ELF-1 (cell line): ENCODE measurements at places on chromosomes 4 and X.

DNA sequence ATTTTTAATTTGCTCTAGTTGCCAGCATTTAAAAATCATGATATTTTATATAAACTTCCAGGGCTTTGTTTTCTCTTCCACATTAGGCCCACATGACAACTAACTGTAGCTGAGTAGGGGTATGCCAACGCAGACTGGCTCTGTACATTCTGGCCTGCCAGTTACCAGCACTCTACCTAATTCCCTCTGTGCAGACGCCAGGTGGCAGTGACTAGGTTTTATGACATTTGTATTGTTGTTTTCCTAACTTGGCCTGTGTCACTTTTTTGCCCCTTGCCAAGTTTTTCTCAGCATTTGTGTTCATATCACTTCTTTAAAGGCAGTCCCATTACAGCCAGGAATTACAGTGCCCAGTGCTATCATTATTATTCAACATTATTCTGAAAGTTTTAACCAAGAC is 347.5 kb downstream of the NKX6-1 start:
- DNase-seq: no peak

- peak; percentile 88 for DNase-seq
Measured at GRCh38 chr4:105551965-105552746, at the start of gene ARHGEF38. ARHGEF38 (plus strand) TSS chr4:105552620; CDS start chr4:105552766, 146 bp downstream.

DNA sequence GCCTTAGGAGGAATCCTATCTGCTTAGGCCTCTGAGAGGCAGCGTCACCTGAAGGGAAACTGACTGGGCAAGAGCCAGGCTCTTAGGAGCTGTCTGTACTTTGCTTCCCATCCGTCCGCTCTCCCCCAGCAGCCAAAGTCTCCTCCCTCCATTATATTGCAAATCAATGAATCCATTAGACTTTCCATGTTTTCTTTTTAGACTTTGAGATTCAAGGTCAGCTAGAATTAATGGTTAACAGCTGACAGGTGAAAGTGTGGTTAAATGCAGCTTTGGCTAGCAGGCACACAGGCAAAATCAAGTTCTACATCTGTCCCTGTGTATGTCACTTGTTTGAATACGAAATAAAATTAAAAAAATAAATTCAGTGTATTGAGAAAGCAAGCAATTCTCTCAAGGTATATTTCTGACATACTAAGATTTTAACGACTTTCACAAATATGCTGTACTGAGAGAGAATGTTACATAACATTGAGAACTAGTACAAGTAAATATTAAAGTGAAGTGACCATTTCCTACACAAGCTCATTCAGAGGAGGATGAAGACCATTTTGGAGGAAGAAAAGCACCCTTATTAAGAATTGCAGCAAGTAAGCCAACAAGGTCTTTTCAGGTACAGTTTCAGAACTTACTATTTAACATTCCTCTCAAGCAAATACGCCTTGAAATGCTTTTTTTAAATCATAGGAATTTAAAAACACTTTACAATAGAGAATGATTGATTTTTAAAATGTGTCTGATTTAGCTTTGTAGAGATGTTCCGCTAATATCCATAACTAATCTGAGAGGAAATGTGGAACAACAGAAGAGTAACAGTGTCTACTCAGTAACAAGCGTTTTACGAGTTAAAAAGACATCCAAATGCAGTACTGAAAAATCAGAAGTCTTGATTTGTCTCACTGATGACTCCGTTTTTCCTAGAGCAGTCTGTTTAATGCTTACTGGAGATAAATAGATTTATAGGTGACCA is at the start of gene F11:
Gene F11 (plus strand): TSS at position 507 of the 970 bp plus-strand sequence. CDS start 948 bp downstream, outside the sequence.
- peak; percentile 43 for DNase-seq

DNA sequence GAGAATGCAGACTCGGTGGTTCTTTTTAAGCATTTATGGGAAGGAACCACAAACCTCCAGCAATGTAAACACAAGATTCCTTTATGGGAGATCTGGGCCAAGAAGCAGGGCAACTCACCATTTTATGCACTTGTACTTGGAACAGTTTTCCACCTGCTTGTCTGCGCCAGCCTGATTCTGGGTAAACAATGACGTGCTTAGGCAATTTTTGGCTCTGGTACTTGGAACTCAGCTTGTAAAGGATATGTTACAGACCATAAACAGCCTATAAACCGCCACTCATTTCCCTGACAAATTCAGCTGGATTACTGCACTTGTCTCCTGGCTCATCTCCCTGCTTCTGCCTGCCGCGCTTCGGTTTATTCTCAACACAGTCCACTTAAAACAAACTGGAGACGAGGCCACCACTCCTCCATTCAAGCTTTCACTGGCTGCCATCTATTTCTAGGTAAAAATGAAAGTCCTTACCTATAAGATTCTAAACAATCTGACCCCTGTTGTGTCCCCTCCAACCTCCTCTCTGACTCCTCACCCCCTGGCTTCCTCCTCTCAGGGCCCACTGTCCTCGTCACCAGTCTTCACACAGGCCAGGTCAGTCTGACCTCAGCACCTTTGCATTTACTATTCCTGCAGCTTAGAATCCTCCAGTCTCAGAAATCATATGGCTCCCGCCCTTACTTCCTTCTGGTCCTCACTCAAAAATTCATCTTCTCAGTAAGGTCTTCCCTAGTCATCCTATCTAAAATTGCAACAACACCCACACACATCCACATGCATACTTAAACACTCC is 205.9 kb upstream of the GALNT7 start:
- DNase-seq: no peak

DNA sequence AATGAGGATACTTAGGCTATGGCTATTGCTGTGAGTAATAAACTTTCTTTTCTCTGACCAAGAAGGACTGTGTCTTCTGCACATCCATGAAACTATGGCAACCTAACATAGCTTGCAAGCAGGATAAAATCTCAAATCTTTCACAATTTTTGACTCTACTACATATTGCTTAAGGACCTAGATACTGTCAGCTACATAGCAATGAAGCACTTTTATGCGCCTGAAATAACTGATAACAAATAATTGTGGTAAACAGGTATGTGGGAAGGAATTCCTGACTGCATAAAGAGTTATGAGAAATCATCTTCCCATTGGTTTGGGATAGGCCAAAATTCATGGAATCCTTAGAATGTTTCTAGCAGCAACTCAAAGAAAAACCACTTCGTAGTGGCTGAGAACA is 41.2 kb upstream of the PDGFC start:
- no peak for DNase-seq

GRCh38 chr4:166044871-166045270 is 171.8 kb downstream of the TLL1 start:
- no peak for DNase-seq

DNA sequence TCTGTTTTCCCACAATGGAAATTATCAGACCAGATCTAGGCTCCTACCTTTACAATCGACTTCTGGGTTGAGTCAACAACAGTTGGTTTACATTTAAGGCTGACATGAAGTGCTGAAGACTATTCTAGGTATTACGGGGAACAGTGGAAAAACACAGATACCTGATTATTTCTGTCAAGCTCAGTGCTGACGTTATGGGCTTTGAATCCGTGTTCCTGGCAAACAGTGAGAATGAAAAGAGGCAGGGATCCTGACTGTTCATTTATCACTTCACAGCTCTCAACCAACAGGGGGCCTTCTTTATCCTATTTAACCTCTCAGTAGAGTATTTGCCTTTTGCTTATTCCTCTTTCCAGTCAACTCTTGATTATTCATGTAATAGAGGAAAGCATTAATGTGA is 43.1 kb downstream of the TMEM164 start:
- DNase-seq: no peak

- peak; percentile 18 for DNase-seq
Measured at GRCh38 chr4:9919047-9919446, 102.2 kb downstream of the SLC2A9 start.

DNA sequence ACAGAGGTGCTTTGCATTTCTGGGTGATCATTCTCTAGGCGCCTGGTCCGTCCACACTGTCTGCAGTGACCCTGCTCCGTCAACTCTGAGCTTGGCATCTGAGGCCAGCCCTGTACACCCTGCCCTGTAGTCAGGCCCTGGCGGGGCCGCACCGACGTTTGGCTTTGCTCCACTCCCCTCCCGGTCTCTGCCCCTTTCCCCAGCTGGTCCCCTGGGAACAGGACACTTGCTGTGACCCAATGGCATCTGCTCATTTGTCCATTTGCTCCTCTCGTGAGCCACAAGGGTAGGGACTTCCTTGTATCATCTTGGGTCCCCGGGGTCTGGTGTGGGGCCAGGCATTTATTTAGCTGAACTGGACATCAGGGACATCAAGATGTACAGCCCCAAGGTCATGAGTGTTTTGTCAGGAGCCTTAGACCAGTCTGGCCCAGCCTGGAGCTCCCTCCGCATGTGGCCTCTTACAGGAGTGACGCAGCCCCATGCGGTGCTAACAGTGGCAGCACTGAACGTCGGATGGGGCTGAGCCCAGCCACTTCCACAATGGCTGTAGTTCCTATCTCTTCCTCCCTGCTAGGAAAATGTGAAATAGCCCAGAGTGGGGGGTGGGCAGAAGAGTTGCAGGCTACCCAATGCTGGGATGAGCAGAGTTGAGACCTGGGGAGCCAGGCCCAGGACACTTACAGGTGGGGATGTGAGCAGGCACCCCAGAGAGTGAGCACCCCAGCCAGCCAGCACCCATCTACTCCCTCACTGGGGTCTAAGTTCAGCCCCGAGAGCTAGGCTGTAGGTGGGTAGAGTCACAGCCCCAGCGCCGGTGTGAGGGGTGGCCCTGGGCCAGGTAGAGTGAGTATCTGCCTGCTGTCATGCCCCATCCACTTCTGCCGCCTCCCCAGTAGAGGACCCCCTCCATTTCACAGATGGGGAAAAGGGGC is 2.0 kb upstream of the SH3BP2 start:
- DNase-seq: peak; percentile 42

GRCh38 chr4:23091711-23092110 is 399.0 kb downstream of the GBA3 start:
- no peak for DNase-seq

- no peak for DNase-seq
Measured at GRCh38 chrX:47497271-47497888, 14.4 kb upstream of the ZNF41 start.

- DNase-seq: no peak
Measured at GRCh38 chr4:173735049-173735448, 205.0 kb upstream of the HAND2 start.

GRCh38 chr4:140112576-140112975 is 41.4 kb downstream of the MAML3 start:
- DNase-seq: no peak

DNA sequence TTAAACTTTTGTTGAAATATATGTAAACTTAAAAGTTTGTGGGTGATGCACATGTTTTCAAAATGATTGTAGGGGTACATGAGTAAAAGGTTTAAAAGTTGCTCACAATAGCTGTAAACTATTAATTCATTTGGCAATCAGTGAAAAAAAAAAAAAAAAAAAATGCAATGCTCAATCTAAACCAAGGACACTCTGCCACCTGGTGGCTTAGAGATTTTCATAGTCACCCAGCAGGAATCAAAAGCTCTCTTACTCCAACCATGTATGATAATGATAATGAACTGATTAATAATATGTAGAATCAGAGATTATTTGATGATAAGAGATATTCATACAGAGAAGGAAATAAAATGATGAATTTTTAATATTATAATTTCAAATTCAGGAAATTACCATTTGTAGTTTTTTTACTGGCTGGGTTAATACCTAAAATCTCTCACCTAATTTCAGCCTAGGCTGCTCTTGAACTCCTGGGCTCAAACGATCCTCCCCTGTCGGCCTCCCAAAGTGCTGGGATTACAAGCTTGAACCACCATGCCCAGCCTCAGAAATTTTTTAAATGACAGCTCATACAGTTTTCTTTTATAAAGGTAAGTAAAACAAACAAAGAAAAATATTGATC is 46.9 kb upstream of the SLC25A4 start:
- DNase-seq: no peak

DNA sequence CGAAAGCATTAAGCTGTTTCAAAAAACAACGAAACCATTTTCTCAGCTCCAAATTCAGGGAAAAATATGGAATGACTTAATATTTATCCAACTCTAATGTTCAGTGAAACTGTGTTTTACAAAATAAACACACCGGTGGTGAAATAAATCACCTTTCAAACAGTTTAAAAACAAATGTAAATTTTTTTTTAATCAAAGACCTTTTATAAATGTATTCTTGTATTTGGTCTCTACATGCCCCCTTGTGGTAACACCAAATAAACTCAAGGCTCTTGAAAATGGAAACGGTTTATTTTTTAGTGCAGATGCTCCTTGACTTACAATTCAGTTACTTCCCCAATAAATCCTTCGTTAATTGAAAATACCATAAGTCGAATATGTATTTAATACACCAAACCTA is 45.8 kb upstream of the ITM2A start:
- peak; percentile 5 for DNase-seq

DNA sequence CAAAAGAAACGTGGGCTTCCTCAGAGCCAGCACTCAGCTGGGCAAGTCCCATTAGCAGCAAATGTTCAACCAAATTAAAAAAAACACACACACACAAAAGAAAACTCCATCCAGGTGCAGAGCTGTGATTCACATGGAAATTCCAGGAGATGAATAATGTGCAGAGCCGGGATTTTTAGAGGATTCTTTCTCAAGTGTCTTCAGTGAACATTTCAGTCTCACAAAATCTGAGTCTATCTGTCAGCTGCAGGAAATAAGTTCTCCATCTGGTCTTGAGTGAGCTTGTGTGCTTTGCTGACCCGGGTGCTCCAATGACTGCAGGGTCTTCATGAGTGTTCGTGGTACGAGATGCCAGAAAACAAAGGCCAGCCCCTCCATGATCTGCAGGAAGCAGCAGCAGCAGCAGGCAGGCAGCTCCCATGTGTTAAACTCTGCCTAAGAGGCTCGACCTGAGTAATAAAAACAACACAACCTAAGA is 44.3 kb downstream of the RASGEF1B start:
- no peak for DNase-seq

DNA sequence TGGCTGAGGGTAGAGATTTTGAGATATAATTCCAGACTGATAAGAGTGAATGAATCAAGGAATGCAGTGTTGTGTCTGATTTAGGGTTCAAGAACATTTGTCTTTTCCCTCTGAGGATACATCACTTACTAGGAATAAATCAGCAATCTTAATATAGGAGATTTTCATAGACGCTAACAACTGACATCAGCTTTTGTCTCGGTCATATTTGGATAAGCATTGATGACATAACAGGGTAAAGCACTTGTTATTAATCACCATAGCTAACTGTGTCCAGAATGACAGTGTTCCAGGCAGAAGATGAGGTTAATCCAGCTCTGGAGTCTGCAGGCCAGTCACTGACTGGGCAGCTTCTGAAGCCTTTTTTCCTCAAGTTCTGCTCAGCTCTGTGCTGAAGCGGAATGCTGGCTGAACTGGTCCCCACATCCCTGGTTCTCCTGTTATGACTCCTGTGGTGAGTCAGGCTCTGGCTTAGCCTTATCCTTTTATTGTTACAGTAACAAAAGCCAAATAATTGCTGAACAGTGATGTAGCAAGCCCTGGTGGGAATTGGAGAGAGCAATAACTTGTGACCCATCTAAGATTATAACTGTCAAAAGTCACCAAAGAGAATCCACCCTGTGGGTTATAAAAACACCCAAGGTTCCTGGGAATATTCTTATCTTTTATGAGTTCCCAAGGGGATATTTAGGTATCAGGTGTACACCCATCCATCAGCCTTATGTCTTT is 41.8 kb downstream of the FNIP2 start:
- DNase-seq: peak; percentile 65

- DNase-seq: no peak
Measured at GRCh38 chr4:2047031-2047660, 12.0 kb upstream of the NAT8L start.
